ENCODE measurements at places on chromosomes 12 and 14.

- DNase-seq = no peak
Observed at GRCh38 chr12:99131751-99132199, 486.7 kb downstream of the APAF1 start.

GRCh38 chr12:95205685-95206084 is 11.6 kb downstream of the FGD6 start:
- DNase-seq = no peak

DNA sequence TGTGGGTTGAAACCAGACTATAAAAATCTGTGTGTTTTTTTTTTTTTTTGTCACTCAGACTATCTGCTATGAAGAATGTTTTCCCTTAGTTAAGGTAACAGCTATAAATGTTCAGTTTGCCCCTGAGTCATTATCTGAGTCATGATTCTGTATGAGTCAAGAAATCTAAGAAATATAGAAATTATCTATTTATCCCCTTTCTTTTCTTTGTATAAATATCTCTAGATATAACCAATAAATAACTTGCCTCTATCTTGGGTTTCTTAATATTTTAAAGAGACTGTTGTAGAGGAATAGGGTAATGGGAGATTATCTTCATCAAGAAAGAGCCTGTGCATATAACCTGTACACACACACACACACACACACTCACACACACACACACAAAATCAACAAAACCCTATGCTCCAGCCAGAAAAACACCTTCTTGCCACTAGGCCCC is 161.7 kb upstream of the EEA1 start:
- DNase-seq = no peak

DNA sequence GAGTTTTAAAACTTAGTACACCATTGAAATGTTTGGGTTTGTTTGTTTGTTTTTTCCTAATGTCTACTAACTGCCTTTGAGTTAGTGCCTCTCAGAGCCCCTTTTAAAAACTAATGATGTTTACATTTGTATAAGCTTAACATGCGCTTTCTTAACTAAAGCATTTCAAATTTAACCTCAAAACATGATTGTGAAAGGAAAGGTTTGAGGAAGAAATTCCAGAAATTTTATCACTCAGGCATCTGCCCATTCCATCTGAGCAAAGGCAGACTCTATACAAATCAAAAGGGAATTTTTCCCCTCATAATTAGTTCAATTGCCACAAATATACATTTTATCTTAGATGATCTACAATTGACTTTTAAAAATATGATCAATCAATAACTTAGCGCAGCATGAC is 230.7 kb upstream of the CAND1 start:
- DNase-seq = no peak

DNA sequence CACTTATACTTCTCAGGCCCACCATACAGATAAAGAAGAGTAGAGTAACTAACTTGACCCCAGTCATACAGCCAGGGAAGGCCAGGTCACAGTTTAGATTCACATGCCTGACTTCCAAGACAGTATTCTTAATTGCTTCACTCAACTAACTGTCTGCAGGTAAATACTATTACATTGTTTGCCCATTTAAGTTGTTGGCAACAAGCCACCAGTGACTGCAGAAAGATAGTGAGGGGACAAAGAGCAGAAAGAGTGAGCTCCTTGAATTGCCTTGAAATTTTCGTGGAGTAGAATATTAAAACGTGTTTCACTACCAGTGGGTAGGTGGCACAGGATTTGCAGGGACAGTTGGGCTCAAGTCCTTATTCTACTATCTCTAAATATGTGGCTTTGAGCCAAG is 146.3 kb upstream of the RMST start:
- DNase-seq = no peak

- no peak for DNase-seq
Observed at GRCh38 chr14:102819176-102819628, 42.0 kb downstream of the TRAF3 start.

DNA sequence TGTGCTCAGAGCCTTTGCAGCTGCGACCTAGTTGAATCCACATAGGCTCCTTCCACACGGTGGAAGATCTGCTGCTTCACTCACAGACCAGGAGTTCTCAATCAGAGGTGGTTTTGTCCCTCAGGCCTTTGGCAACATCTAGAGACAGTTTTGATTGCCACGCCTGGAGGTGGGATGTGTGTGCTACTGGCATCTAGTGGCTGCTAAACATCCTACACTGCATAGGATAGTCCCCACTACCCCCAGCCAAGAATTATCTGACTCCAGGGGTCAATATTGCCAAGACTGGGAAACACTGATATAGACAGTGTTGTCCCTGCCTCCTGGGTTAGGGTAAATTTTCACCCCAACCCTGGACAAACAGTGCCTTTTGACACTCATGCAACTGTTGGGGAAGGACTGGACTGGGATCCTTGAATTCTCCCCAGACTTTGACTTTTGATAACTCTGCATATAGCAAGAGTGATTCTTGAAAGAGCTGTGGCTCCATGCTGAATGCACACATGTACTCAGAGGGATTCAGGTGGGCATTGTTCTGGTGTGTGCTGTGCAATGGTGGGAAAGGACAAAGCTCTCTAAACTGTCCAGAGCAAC is 39.8 kb downstream of the BAZ2A start:
- no peak for DNase-seq

- DNase-seq = no peak
Observed at GRCh38 chr14:75499084-75499875, 23.0 kb upstream of the BATF start.

DNA sequence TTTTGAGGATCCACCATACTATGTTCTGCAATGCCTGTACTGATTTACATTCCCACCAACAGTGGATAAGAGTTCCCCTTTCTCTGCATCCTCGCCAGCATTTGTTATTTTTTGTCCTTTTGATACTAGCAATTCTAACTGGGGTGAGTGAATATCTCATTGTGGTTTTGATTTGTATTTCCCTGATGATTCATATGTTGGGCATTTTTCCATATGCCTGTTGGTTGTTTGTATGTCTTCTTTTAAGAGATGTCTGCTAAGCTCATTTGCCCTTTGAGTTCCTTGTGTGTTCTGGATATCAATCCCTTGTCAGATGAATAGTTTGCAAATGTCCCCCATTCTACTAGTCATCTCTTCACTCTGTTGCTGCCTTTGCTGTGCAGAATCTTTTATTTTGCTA is 49.0 kb upstream of the MSRB3 start:
- DNase-seq = no peak

GRCh38 chr12:5510251-5510805 is 78.4 kb downstream of the NTF3 start:
- DNase-seq = no peak

GRCh38 chr14:99546234-99546879 is 57.6 kb downstream of the CCDC85C start:
- DNase-seq = no peak

DNA sequence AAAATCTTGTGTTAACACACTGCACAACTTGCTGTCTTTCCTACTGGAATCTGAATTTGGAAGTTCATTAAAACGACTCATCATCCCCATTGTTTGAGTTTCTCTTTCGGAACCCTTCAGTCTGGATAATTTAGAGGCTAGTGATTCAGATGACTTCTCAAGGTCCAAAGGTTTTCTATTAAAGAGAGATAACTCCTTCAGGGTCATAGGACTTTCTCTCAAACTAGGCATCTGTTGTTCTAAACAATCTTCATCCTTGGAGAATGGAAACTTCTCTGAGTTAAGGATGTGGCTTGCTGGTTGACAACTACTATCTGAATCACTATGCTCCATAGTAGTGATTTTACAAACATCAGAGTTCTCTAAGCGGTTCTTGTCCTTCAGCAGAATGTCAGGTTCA is 4.4 kb downstream of the MLH3 start:
- no peak for DNase-seq

DNA sequence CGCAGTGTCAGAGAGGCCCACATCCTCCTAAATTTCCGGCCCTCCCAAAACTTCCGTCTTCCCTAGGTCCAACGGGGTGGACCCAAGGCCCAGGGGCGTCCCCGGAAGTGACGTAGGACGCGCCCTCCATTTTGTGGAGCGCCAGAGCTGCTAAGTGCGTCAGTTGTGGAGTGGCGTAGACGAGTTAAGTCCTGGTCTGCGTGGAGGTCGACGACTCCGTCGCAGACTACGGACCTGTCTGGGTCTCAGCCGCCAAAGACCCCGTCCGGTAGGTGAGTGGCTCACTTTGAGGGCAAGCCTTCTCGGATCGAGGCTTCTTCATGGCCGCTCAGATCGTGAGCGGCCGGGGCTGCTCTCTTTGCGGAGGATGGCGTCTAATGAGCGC is at the start of gene SRSF5:
Gene SRSF5 (plus strand): TSS at position 159 of the 385 bp plus-strand sequence. CDS start 1,015 bp downstream, outside the sequence.
- peak; percentile 97 for DNase-seq

GRCh38 chr14:46988312-46988711 is 336.7 kb upstream of the RPL10L start:
- no peak for DNase-seq

DNA sequence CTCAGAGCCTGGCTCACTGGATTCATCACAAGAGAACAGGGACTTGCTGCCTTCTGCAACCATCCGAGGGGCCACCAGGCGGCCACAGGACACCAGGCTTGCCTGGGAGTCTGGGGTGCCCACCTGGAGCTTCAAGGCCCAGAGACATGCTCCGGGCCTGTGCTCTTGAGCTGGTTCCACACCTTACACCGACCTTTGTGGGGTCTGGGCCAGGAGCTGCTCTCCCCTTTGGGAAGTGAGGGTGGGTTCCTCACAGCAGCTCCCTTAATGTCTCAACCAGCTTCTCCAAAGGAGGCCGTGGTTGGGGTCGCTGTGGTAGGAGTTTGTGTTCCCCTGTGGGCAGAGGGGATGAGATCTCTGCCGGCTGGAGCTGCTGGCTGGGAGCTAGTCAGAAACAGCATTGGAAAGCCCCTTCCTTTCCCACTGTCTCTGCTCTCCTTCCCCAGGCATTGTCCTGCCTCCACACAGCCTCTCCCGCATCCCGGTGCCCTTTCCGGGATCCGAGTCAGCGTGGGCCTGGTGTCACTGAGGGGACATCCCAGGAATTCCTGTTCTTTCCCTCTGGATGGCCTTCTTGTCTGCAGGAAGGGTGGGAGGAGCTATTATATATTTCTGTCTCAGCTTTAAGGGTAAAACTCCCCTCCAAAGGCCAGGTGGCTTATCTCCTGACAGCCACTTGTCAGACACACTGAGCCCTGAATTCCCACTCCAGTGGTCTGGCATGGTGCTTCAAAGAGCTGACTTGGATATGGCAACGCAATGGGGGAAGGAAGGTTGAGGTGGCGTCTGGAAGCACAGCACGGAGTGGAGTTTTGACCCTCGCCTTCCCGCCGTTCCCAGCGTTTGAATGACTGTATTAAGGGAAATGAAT is 5.1 kb upstream of the PAPLN start:
- peak; percentile 67 for DNase-seq

GRCh38 chr14:38129192-38129591 is 78.5 kb upstream of the SSTR1 start:
- DNase-seq = no peak

GRCh38 chr12:126483145-126484068 is 1418.2 kb downstream of the AACS start:
- no peak for DNase-seq

GRCh38 chr12:108948367-108948766 is 68.5 kb downstream of the DAO start:
- DNase-seq = no peak

- no peak for DNase-seq
Observed at GRCh38 chr14:36504771-36505175, 15.3 kb downstream of the NKX2-1 start.

GRCh38 chr12:120214626-120215356 is 13.9 kb upstream of the RPLP0 start:
- no peak for DNase-seq

GRCh38 chr14:68211421-68211820 is 391.8 kb downstream of the RAD51B start:
- no peak for DNase-seq

- DNase-seq = no peak
Observed at GRCh38 chr12:102342281-102343006, 137.9 kb downstream of the IGF1 start.

DNA sequence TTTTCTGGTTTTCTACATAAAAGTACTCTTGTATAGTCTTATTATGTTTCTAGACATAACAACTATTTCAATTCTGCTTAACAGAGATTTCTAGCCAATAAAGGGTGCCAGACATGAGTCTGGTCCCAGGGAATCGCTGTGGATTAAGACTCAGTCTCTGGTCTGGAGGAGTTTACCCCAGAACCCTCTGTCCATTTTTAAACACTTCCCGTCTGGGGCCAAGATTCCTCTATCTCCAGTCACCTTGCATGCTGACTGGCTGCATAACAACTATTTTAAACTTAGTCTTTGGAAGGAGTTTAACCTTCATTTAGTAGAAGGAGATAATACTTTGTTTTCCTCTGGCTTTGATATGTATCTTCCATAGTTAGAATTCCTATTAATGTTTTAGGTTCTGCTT is 163.1 kb upstream of the IFNG-AS1 start:
- no peak for DNase-seq

DNA sequence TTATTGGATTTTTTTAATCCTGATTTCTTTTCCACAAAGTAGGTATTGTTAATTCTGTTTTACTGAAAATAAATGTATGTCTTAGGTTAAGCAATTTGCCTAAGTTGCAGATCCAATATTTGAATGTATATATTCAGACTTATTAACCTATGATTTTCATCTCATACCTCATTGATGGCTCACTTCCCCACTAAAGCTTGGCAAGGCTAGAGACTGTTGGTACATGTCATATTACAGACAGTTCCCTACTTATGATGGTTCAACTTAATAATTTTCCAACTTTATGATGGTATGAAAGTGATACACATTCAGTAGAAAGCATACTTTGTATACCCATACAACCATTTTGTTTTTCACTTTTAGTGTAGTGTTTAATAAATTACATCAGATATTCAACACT is 33.2 kb upstream of the KCNH3 start:
- no peak for DNase-seq

- DNase-seq = peak; percentile 83
Observed at GRCh38 chr12:12349711-12350665, at the start of gene MANSC1. Gene MANSC1 (minus strand): TSS chr12:12350242. CDS start chr12:12343314, 6,928 bp downstream.

- DNase-seq = peak; percentile 43
Observed at GRCh38 chr14:91911474-91912032, 35.9 kb downstream of the FBLN5 start.

- DNase-seq = no peak
Observed at GRCh38 chr14:59465316-59466135, at the start of gene GPR135. Gene GPR135 (minus strand): TSS chr14:59465380. CDS start chr14:59465226, 154 bp downstream.

DNA sequence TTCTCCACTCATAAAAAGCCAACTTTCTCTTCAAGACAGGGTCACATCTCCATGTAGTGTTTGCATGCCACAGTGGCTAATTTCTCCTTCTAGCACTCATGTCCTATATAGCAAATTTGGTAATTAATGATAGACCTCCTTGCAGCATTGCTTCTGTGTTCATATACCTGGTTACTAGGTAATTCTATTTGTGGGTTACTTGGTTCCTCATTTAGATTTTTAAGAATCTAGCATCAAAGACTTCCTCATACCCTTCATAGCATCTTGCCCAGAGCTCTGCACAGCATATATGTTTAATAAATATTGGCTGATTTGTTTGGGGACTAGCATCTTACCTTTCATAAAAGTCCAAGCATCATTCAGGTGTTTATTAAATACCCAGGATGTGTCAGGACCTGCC is 152.1 kb downstream of the DUSP6 start:
- DNase-seq = no peak

DNA sequence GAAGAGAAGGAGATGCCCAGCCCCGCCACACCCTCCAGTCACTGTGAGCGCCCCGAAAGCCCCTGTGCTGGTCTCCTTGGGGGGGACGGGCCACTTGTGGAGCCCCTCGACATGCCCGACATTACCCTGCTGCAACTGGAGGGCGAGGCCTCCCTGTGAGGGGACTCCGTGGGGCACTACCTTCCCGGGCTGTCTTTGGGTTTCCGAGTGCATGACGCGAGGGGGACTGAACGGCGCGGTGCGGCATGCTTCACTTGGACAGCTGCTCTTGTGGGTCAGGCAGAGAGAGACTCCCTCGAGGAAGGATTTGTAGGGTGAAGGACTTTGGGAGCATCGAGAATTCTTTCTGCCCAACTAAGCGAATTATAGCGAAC is 1.1 kb downstream of the CCDC184 start:
- DNase-seq = no peak
